ENCODE measurements at places on chromosomes 3 and 15.

- DNase-seq: no peak
These were observed 486 bp downstream of the CDIN1 start for GRCh38 chr15:36579792-36580431.

DNA sequence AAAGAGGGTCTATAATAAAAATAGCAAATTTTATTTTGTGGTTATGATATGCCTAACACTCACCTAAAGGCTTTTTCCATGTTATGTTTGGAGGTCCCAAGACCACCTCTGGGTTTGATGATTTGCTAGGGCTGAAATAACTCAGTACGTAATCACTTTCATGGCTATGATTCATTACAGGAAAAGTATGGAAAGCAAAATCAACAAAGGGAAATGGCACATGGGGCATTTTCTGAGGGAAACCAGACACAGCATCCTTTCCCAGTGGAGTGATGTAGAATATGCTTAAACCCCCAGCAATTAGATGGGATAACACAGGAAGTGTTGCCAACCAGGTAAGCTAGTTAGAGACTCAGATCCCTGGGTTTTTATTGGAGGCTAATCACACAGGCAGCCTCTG, 701.6 kb upstream of the CBLB start:
- no peak for DNase-seq

DNA sequence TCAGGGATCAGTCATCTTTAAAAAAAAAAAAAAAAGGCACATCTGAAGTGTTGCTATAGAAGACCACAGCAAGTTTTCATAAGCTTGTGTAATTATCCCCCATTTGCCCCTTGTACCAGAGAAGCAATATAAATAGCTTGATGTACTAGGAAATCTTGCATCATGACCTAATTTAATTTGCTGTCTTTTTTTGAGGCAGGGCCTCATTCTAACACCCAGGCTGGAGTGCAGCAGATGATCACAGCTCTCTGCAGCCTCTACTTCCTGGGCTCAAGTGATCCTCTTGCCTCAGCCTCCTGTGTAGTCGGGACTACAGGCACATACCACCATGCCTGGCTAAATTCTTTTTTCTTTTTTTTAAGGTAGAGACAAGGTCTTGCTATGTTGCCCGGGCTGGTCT, 88.7 kb downstream of the ARIH1 start:
- no peak for DNase-seq

DNA sequence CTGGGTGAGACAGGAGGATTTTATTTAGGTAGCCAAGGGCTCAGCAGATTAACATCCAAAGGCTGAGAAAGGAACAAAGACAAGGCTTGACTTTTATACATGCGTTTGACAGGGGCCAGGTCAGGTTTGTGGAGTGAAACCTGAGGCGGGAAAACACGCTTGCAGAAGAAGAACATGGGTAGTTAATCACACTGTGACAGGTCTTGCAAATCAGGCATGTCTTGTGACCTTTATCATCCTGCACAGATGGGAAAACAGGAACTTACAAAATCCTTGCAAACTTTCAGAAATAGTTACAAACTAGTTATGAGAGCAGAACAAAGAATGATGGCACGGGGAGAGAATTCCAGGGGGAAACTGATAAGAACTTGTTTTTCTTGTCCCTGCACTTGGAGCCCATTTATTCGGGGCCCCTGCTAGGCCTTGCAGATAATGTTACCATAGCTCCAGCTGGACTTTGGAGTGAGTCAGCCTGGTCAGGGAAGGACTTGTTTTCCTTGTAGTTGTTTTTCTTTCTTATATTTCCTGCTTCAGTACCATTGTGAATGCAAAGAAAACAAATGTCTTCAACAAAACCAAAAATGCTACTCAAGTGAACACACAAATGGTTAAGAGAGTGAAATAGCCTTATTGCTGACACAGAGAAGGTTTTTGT, 965.9 kb upstream of the ROBO1 start:
- DNase-seq: no peak

GRCh38 chr15:76566276-76566675, 229.7 kb downstream of the ISL2 start:
- no peak for DNase-seq
